Neural crest cell (in vitro differentiated cells): ENCODE measurements at places on chromosomes 3 and 15. TPM values are rescaled to one million over a fixed set of nuclear protein-coding genes. Genes with fewer than 3 reads are reported as not detected.

DNA sequence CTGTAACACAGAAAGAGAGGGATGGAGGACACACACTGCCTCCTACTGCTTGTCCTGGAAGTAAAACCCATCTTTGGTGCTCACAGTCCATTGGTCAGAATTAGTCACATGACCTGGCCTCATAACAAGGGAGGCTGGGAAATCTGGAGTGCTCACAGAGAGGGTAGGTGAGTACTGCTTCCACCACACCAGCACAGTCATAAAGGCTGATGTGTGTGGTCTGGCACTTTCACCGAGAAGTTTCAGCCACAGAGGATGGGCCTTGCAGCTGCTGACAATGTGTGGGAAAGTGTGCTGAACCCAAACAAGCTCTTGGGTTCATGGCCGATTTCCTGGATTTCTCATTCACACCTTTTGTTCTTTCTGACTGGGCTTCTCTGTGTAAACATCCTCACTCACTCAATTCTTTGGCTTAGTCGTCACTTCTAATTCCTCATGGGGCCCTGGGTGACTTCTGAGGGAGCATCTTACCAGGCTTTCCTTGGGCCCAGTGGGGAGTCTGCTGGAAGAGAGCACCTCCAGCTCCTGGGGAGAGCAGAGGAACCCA, 100.7 kb downstream of the ASB7 start:
- DNase-seq: no peak

Gene TUSC7
- total RNA-seq: not detected in 2 replicates

DNA sequence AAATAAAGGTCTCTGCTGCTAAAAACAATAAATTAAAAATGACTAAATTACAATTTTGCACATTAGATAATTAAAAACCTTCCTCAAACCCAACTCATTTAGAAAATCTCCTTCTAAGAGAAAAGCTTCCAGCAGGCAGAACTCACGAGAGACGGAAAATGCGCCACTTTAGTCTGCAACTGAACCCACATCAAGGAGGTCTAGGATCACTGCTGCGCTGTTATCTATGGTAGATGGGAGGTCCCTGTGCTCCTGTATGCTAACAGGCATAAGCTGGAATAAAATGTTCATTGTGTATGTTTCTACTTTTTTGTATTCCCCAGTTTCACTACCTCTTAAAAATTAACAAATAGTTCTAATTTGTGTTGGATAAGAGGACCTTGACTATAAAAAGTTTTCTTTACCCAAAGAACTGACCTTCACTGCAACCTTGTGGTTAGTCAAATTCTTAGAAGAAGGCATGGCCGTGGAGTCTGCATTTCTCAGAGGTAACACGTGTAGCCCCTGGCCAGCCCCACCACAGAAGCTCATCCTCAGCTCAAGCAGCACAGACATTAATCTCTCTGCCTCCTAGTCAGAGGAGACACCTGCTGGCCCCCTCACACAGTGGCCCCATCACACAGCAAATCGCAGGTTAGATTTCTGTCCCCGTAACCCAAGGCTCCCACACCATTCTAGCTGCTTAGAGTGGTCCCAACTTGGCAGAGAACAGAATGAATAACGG, 22.3 kb downstream of the STIMATE start:
- DNase-seq: no peak

GRCh38 chr3:37897763-37898162, 36.1 kb downstream of the CTDSPL start:
- no peak for DNase-seq

DNA sequence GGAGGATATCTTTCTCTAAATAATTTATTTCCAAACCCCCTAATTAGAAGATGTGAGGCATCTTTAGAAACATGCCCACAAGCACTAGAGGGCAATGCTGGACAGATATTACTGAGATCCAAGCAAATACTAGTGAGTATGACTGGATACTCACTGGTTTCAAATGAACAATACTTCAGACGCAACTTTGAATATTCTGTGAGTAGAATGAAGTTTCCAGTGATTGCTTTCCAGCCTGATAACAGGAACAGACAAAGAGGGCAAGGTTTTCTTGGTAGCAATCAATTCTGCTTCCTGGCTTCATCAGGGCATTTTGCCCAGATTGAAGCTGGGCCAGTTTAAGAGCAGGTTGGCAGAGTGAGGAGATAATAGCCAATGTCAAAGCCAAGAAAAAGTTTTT, 442.6 kb upstream of the PDZRN3 start:
- no peak for DNase-seq

GRCh38 chr15:57758560-57758959, 52.0 kb downstream of the POLR2M start:
- no peak for DNase-seq

- DNase-seq: no peak
These were observed 1716.1 kb downstream of the SI start for GRCh38 chr3:163362151-163362550.

GRCh38 chr3:101642441-101642840, 34.5 kb downstream of the ZBTB11 start:
- DNase-seq: no peak

Gene PEX11A
- 7.2 and 7.9 TPM in 2 replicates for total RNA-seq
